ENCODE measurements at places on chromosomes 2 and 18.

- DNase-seq: peak; percentile 48
These were observed 96.4 kb downstream of the RTP5 start for GRCh38 chr2:241965931-241966412.

- DNase-seq: no peak
These were observed 246.9 kb downstream of the CELF4 start for GRCh38 chr18:37318360-37319355.

DNA sequence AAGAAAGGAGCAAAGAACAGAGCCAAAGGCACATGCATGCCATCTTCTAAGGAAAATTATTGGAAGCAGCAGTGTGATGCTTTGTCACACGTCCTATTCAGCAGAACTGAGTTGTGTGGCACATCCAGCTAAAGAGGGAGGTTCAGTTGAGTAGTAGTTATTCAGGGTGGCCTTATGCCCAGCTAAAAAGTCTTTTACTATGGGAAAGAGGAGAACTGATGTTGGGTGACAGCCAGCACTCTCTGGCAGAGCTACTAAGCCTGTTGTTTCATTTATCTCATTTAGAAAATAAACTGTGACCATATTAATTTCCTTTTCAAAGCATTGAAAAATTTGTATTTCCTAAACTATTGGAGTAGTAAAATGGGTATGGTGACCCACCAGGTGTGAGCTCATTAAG is 18.5 kb downstream of the ITGA6 start:
- DNase-seq: no peak

GRCh38 chr2:145141981-145142380 is 622.1 kb upstream of the ZEB2 start:
- DNase-seq: no peak

GRCh38 chr2:73249636-73250035 is 15.5 kb downstream of the CCT7 start:
- DNase-seq: no peak

DNA sequence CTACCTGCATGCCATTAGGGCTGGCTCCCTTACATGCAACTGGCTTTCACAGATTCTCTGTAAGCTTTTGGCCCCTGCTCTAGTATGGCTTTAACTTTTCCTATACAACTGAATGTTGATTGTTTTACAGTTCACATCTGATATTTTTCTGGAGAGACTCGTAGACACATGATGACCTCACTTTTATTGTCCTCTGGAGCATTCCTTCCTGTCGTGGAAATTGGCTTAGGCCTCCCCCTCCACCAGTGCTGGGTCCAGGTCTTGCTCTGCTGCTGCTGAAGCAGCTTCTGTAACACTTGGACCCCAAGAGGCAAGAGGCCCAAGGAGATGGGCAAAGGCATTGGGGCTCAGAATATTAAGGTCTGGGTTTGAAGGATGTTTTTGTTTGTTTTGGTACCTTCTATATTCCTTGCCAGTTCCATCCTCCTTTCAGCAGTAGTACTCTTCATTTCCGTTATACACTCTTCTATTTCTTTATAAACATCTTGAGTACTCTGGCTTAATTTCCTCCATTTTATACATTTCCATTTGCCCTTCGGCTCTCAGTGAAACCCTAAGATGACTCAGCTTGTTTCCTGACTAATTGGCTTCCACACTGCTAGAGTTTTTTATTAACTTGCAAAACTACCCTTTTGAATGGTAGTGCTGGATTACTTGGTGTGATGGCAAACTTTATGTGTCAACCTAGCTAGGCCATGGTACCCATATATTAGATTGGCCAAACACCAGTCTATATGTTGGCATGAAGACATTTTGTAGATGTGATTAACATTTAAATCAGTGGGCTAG is 219.8 kb downstream of the CDCA7 start:
- no peak for DNase-seq

DNA sequence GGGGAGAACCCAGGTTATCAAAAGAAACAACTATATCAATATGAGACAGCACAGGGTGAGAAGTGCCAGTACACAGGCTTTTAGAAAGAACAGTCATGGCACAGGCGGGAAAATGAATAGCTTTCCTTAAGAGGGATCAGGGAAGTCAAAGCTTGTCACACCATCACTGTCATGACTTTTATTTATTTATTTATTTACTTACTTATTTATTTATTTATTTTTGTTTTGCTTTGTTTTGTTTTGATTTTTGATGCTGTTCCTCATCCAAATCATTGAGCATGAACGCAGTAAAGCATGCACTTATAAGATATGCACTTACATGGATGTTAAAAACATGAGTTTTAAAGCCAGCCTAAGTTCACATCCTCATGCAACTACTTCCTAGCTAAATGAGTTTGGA is 19.3 kb upstream of the CRIM1 start:
- no peak for DNase-seq

DNA sequence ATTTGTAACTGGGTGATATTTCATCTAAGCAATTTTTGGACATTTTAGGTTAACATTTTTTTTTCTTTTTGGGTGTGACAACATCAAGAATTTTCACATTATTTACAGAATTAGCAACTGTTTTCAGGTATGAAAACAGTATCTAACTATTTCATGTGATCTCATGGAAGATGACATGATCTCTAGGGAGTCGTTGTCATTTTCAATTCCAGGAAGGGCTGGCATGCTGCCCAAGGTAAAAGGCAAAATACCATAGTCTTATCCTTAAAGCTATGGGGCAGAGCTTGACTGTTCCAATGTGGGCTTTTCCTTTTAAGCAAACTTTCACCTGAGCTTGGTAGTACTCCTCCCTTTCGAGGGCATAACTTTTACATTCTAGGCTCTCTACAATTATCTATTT is 443.7 kb downstream of the DSEL start:
- DNase-seq: no peak

- no peak for DNase-seq
These were observed 1100.8 kb downstream of the CNTNAP5 start for GRCh38 chr2:125125902-125126301.

- DNase-seq: no peak
These were observed 243.8 kb upstream of the LRATD1 start for GRCh38 chr2:14388724-14389123.

- no peak for DNase-seq
These were observed 92.8 kb upstream of the NRP2 start for GRCh38 chr2:205589479-205589878.

- DNase-seq: no peak
These were observed 35.1 kb downstream of the WDR43 start for GRCh38 chr2:28929581-28929980.

DNA sequence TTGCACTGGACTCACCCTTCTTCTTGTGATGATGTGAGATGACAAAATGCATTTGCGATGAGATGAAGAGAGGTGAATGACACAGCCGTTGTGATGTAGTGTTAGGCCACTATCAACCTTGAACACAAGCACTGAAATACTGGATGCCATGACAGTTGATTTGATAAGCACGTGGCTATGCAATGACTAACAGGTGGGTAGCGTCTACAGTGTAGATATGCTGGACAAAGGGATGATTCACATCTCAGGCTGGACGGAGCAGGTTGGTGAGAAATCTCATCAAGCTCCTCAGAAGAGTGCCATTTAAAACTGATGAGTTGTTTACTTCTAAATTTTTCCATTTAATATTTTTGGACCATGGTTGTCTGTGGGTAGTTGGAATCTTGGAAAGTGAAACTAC is 375.8 kb upstream of the LYPD1 start:
- no peak for DNase-seq

DNA sequence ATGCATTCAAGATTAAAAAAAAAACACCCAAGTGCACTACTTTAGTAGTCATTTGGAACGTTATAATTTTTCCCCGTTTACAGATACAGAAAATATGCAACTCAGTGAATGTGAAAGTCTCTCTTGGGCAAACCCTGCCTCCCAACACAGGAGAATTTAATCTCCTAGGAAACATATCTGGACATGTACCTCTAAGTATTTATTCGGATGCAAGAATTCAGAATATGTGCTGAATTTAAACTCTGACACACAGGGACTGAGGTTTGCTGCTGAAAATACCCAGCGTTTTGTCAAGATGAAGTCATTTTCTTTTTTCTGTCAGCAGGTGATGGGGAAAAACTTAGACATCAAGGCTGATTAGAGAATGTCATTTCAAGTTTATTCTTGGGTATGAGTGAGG is 105.4 kb downstream of the ACKR3 start:
- DNase-seq: no peak

DNA sequence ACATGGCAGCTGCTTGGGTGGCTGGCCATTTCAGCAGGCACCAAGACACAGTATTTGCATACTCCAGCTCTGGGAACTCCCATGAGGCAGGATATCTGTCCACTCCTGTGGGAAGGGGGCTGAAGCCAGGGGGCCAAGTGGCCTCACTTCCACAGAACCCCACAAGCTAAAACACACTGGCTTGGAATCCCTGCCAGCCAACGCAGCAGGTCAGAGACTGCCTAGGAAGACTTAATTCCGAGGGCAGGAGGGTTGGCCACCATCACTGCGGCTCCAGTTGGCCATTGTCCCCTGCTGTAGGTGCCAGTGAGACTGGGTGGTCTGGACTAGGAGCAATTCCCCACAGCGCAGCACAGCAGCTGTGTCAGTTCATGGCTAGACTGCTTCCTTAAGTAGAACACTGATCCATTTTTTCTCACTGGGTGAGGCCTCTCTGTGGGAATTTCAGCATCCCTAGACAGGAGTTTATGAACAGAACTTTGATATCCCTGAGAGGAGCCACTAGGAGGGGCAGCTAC is 52.0 kb downstream of the SPAG16 start:
- DNase-seq: no peak

DNA sequence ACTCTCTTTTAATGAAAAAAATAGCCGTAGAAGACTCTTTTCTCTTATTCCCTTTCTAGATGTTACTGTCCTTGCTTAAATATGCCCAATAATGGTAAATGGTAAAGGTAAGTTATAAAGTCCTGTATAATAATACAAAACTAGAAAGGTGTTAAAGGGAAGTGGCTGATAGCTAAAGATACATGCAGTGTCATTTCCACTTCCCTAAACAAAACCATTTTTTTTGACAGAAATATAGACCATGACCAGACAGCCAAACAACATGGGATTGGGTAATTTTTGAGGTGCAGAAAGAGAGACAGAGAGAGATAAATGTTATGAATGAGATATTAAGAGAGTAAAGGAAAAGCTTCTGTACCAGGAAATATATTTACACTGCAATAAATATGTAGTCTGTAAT is 731.7 kb upstream of the REG3G start:
- DNase-seq: no peak

DNA sequence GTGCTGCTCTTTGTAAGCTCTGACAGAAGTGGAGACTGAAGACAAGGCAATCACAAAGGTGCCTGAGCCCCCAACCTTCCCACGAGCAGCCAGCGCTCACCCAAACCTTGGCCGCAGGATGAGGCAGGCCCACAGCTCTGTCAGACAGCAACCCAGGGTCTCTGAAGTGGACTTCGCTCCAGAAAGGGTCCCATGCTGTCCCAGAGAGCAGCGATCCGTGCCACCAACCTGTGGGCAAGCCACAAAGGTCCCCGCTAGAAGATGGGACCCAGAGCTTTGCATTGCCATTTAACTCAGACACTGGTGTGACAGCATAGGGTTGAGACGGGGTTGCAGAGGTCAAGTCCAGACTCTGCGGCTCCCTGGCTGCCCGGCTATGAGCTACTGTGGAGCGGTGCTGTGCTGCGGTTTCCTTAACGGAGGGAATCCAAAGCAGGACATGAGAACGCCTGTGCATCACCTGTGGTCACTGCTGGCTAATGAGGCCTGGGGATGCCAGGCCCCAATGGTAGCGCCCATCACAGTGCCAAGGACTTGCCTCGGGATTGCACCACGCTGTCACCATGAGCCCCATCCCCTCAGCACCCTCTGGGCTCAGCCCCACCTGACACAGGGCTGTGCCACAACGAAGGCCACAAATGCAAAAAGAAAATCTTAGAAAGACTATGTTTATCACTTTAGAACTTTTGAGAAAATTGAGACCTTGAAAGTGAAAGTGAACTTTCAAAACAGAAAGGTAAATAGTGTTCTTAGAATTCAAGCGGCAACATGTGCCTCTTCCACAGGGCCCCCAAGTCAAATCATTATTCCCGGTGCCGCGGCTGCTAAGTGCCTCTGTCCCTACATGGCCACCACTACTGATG is 103.4 kb downstream of the HDAC4 start:
- DNase-seq: no peak

GRCh38 chr2:202071107-202071506 is 1.9 kb upstream of the KIAA2012 start:
- DNase-seq: no peak

DNA sequence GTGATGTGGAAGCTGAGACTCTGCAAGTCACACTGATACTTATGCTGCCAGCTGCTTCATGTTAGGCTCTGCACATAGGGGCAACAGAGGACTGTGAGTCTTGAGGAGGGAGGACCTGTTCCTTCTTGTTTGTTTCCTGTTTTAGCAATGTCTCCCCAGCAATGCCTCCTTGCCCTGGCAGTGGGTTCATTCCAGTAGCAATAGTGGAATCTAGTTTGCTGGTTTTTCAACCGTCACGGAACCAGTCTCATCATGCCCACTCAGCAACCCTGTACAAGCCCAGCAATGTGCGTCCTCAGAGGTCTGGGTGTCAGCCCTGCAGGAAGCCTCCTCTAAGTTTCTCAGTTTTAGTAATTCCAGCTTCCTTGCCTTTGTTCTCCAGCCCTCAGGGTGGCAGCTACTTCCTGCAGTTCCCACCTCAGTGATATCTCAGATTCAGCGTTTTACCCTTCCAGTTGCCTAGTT is 20.5 kb upstream of the ITGB6 start:
- DNase-seq: no peak

DNA sequence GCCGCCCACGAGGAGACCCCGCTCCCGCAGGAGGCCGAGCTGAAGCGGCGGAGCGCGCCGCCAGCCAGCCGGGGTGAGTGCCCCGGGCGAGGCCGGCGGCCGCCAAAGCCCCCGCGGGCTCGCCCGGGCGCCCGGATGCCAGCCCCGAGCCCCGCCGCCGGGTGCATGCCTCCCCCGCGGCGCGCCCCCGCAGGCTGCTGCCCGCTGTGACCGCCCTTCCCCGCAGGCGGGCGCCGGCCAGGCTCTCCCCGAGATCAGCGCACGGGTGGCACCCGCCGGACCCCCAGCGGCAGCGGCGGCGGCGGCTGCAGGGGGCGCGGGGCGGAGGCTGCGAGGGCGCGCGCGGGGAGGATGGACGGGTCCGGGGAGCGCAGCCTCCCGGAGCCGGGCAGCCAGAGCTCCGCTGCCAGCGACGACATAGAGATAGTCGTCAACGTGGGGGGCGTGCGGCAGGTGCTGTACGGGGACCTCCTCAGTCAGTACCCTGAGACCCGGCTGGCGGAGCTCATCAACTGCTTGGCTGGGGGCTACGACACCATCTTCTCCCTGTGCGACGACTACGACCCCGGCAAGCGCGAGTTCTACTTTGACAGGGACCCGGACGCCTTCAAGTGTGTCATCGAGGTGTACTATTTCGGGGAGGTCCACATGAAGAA is 470 bp downstream of the KCNF1 start:
- DNase-seq: no peak

GRCh38 chr18:60113396-60113795 is 213.6 kb downstream of the PMAIP1 start:
- no peak for DNase-seq

- no peak for DNase-seq
These were observed 780.0 kb upstream of the SALL3 start for GRCh38 chr18:78199611-78200010.

DNA sequence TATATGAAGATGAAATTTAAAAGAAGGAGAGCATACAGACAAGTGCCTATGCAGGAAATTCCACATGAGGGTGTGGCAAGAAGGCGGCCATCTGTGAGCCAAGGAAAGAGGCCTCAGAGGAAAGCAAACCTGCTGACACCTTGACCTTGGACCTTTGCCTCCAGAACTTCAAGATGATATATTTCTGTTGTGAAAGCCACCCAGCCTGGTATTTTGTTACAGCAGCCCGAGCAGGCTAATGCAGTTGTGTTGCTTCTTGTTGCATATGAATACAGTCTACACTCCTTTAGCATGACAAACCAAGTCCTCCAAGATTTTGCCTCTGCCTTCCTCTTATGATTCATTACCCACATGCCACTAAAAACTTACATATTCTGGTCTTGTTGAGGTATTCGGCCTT is 374.8 kb upstream of the TRIB2 start:
- DNase-seq: no peak
